T-cell (primary cell): ENCODE measurements at places on chromosomes 12 and 14. TPM values are rescaled to one million over a fixed set of nuclear protein-coding genes. Genes with fewer than 3 reads are reported as not detected.

DNA sequence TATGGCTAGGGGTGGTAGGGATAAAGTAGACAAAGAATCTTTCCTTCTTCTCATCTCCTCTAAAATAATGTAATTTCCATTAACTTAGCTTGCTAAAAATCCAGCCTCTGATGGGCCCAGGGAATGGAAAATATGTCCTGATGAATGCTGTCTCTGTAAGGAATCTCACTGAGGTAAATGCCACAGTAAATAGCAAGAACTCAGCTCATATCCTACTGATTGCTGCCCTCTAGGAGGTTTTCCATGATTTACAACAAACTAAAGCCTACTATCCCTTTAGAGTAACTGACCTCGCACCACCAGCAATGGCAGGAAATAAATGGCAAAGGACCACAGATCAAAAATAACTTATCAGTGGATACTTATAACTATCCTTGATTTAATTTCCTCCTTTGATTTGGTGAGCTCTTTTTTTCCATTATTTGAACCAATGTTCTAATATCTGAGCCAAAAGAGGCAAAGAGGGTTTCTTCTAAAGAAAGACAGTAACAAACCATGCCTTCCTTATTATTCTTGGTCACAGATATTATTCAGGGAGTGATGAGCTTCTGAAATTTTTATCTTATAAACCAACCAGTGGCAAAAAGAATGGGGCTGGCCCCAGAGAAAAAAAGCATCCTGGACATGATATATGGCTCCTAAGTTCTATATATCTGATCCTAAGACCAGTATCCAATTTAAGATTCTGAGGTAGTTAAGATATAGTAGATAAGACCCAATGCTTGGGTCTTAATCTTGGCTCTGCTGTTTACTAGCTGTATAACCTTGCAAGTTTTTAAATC, 43.8 kb downstream of the SENP1 start:
- peaks cover 72% of the 10 kb centered on the region for H3K36me3 ChIP-seq
- no peak for DNase-seq
- H3K27ac ChIP-seq = no peak overlapping the region

- no peak for DNase-seq
- H3K27ac ChIP-seq = no peak overlapping the region
- H3K4me3 ChIP-seq = no peak overlapping the region
Observed at GRCh38 chr14:31884238-31884637, 192.9 kb upstream of the ARHGAP5 start.

GRCh38 chr14:63709589-63709988, 18.3 kb downstream of the SGPP1 start:
- no peaks in the 10 kb centered on the region for H3K27me3 ChIP-seq
- no peak overlapping the region for H3K27ac ChIP-seq

DNA sequence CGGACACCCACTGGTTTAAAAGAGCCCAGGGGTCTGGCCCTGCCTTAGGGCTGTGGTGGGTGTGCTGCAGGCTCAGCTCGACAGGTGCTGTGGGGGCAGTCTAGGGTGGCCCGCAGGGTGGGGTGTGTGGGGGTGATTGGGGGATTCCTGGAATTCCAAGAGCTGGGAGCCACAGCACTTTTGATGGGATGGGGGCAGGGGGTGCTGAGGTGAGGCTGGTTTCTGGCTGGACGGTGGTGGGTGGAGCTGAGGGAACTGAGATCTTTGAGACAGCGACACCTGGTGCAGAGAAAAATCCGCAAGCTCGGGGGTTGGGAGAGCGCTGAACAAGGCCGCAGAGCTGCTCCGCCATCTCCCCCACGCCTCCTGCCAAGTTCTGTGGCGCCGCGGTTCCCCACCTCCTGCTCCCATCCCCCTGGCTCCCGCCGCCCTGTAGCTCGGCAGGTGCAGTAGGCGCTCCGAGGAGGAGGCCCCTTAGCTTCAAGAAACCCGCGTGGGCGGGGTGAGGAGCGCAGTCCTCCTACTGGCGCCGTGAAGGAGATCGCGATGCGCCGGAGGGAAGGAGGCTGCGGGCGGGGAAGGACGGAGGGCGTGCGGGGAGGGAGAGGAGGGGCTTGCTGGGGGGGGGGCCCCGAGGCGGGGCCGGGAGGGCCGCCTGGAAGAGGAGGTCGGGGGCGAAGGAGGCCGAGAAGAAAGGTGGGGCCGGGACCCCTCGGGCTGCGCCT, 1.3 kb upstream of the TEDC1 start:
- H3K27me3 ChIP-seq = no peaks in the 10 kb centered on the region
- H3K4me3 ChIP-seq = peak overlapping the region; percentile 74
- peaks cover 64% of the 10 kb centered on the region for H3K4me1 ChIP-seq
- DNase-seq = peak; percentile 87
- H3K36me3 ChIP-seq = no peaks in the 10 kb centered on the region
- peak overlapping the region; percentile 100 for H3K27ac ChIP-seq

DNA sequence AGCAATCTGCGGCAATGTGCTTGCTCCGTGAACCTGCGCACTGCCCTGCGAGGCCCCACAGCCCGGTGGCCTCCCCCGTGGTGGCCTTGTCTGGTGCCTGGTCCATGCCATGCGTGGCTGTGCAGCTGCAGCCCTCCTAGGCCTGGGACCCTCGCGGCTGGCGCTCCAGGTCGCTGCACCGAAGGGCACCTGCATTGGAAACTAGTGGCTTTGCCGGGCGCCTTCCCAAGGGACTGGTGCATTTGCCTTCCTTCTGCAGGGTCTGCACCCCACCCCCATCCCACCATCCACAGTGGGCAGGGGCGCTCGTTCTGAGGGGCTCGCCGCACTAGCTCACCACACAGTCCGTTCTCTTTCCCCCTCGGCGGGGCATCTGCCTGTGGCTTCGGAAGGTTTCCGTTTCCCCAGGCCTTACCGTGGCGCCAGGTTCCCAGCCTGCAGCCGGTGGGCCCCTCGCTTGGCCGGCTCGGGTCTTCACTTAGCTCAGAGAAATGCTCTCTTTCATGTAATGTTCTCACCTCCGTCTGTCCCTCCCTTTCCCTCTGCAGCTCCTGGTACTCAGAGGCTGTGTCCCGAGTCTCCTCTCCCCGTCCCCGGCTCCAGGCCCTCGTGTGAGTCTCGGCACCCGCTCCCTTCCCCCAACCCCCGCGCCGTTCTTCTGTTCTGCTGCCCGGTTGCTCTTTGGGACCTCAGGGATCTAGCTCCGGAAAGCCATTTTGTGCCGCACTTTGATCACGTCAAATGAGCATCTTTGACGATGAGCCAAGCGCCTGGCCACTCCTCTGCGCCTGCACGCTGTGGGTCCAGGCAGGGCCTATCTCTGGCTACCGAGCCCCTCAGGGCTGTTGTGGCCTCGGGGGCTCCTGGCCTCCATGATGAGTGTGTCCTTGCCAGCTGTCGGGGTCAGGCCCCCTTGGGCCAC, 31.9 kb downstream of the JAG2 start:
- H3K4me3 ChIP-seq = no peak overlapping the region
- no peaks in the 10 kb centered on the region for H3K36me3 ChIP-seq
- DNase-seq = no peak
- no peak overlapping the region for H3K27ac ChIP-seq
- H3K27me3 ChIP-seq = peaks cover 15% of the 10 kb centered on the region

DNA sequence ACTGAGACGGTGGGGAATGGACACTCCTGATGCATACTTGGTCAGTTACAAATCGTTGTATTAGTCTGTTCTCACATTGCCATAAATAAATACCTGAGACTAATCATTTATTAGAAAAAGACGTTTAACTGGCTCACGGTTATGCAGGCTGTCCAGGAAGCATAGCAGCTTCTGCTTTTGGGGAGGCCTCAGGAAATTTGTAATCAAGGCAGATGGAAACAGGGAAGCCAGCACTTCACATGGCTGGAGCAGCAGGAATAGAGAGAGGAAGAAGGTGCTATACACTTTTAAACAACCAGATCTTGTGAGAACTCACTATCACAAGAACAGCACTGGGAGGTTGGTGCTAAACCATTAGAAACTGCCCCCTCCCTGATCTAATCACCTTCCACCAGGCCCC, 418.2 kb downstream of the FLRT2 start:
- no peaks in the 10 kb centered on the region for H3K27me3 ChIP-seq
- no peaks in the 10 kb centered on the region for H3K4me1 ChIP-seq
- H3K27ac ChIP-seq = no peak overlapping the region
- DNase-seq = no peak
- H3K4me3 ChIP-seq = no peak overlapping the region
- H3K36me3 ChIP-seq = peaks cover 3% of the 10 kb centered on the region

SPTB gene
- total RNA-seq = 0.10 TPM

GRCh38 chr12:46124132-46124847, 133.9 kb upstream of the SCAF11 start:
- no peaks in the 10 kb centered on the region for H3K36me3 ChIP-seq
- no peak for DNase-seq
- H3K27me3 ChIP-seq = no peaks in the 10 kb centered on the region
- no peaks in the 10 kb centered on the region for H3K4me1 ChIP-seq

GRCh38 chr14:49418789-49419188, 167.4 kb downstream of the RPS29 start:
- no peaks in the 10 kb centered on the region for H3K4me1 ChIP-seq
- H3K27ac ChIP-seq = no peak overlapping the region
- H3K4me3 ChIP-seq = no peak overlapping the region
- H3K36me3 ChIP-seq = no peaks in the 10 kb centered on the region

LPAR5 gene
- total RNA-seq = 11.7 TPM
